ENCODE measurements at places on chromosomes 7 and 10.

GRCh38 chr7:28685644-28686417, 272.3 kb downstream of the TRIL start:
- no peak for DNase-seq

DNA sequence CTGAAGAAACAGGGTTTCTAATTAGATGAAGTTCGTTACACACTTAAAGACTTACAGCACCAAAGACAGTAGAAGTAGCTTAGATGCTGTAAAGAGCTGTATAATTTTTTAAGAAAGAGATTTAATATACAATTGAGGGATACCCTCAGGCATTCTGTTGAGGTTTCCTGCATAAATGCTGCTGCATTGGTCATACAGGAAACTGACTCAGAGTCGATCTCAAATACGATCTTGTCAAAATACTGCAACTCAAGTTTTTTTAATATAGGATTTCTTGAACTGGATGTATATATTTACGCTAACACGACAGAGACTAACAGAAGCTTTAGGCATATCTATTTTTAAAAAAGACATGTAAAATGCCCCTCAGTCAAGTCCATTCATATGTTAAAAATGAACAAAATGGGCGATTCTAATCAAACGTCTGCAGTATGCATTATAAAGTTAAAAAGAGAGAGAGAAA, 2.4 kb upstream of the ARID5B start:
- peak; percentile 12 for DNase-seq

- DNase-seq = no peak
Measured at GRCh38 chr7:123711832-123712293, 36.9 kb downstream of the WASL start.

DNA sequence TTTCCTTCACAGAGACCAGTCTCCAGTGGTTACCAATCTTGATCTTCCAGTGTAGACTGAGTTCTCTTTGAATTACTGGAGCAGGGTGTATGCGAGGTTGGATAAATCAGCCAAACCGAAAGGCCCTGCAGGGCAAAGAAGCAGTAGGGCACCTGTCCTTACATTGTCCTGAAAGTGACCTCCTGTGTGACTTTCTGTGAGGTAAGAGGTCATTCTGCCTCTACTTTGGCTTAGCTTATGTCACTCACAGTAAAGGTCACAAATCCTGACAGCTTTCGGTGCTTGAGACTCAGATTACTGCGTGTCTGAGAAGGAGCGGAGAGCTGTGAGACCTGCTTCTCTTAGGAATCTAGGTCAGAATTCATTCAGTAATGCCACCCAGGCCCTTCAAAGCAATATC, 252.7 kb upstream of the ETV1 start:
- DNase-seq = no peak

GRCh38 chr10:35492386-35493195, 112.5 kb upstream of the GJD4 start:
- DNase-seq = no peak

DNA sequence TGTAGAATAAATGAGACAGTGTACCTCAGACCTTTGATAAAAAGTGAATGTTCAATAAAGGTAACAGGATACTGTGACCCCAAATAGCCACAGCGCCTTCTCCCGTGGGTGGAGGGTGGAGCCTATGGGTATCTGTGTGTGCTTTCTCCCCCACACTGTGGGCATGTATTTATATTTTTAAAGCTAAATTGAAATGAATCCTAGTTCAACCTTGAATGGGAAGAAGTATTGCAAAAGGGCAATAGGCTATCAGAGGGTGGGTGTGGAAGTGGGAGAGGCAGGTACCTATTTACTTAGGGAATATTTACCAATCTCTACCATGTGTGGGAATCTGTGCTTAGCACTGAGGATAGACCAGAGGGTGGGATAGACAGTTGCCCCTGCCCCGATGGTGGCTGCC, 68.9 kb downstream of the PFKFB3 start:
- no peak for DNase-seq

DNA sequence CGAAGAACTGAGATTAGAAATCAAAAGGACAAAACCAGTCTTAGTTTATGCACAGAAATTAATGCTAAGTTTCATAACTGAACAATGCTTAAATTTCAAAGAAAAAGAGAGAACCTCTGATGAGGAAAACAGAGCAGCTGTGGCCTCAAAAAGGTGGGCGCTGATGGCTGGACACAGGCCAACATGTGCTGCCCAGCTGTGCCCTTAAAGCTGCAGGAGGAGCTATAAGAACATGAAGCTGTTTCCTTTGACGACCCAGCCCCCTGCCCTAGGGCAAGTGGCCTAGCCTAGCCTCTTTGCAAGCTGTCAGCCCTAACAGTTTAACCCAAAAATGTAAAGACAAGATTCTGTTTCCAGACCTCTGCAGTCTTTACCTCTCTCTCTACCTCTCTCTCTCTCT, 107.7 kb downstream of the GRID1 start:
- DNase-seq = no peak

DNA sequence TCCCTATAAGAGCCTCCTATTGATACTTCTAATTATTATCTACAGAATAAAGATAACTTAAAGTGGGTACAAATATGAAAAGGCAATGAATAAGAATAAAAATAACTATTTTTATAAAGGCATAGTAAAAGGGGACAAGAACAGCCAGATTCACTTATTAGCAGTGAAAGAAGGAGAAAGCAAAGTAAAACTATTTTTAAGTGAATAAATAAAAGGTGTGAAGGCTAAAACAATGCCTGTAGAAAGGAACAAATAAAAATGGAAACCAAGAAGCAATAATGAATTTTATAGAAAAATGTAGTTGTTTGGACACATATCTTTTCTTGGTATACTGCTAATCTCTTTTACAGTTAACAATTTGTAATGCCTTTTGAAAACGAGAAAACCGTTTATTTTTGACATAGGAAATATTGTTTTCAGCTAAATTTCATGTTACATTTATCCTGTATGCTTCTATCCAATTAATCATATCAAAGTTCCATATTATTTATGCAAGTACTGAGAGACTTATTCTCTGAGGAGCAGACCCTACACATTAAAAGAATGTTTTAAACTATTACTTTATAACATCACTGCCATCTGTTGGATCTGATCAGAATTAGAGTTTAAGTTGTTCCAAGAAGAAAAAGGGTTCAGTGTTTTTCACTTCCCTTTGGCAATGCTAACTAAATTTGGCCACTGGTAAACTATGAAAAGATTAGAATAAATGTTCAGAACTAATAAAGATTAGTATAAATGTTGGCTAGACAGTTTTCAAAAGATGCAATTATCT, 59.1 kb downstream of the ARMC3 start:
- DNase-seq = no peak

- DNase-seq = no peak
Measured at GRCh38 chr10:69439813-69440506, 11.3 kb upstream of the TSPAN15 start.

- DNase-seq = no peak
Measured at GRCh38 chr10:113716109-113716910, 35.2 kb upstream of the PLEKHS1 start.

- DNase-seq = no peak
Measured at GRCh38 chr10:48364659-48365405, 58.4 kb downstream of the MAPK8 start.
